Stimulated activated CD4-positive, alpha-beta T cell treated with anti-CD3 and anti-CD28 coated beads, Interleukin-12 subunit alpha, Interleukin-12 subunit beta, amount 100 ng/mL, for 24 hours (primary cell): ENCODE measurements at places on chromosomes 13 and 19.

GRCh38 chr19:52959613-52960295 is 2.9 kb downstream of the ZNF816 start:
- DNase-seq = no peak

DNA sequence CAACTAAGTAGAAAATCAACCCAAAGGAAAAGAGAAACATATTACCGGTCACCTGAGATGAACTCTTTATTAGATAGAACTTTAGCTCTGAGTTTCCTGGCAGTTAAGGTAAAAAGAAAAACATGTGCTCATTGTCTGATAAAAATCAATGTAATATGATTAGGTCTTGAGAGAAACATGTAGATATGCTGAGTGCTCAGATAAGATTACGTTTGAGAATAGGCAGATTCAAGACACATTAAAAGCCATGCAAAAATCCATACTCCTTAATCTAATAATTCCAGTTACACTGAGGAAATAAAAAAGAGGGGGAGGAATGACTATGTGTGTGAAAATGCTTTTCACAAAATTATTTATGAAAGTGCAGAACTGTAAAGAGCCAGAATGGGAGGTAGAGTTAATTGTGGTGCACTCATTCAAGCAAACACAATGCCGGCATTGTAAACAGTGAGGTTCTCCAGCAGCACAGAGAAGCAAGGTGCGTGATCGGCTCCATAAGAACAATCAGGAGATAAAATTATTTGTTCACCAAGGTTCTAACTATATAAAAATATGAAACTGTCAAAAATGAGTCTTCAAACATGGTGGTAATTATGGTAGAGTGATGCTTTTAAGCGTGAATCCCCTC is 88.8 kb downstream of the MBNL2 start:
- no peak for DNase-seq

GRCh38 chr13:107124129-107124718 is 556.3 kb upstream of the ARGLU1 start:
- DNase-seq = no peak

- DNase-seq = no peak
Observed at GRCh38 chr13:111043575-111043982, 71.5 kb upstream of the ARHGEF7 start.

GRCh38 chr13:110645750-110646149 is 30.4 kb downstream of the NAXD start:
- DNase-seq = no peak

GRCh38 chr19:50837300-50837699 is 3.9 kb upstream of the KLK15 start:
- DNase-seq = no peak

DNA sequence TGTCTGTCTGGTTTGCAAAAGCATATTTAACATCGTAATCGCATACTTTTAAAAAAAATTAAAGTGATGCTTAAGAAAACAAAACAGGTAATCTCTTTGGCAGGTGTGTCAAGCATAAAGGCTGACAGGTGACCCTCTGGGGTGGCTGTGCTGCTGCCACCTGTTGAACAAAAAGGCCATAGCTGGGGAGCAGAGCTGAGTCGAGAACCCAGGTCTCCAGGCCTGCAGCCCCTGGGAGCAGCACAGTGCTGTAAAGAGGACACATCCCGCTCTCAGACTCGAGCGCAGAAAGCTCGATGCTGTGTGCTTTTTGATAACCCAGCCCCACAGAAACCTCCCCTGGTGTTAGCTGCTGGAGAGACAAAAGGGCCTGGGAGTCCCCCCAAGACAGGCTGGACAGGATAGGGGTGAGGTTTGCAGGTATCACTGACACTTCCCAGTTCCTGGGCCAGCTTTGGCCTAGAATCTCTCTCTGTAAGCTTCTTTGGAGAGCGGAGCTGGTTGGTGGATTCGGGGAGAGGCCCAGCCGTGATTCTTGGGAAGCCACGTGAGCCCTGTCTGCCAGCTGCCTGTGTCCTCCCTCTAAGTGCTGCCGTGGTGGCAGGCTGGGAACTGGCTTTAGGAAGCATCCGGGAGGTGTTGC is 66.9 kb downstream of the C13orf42 start:
- DNase-seq = no peak

DNA sequence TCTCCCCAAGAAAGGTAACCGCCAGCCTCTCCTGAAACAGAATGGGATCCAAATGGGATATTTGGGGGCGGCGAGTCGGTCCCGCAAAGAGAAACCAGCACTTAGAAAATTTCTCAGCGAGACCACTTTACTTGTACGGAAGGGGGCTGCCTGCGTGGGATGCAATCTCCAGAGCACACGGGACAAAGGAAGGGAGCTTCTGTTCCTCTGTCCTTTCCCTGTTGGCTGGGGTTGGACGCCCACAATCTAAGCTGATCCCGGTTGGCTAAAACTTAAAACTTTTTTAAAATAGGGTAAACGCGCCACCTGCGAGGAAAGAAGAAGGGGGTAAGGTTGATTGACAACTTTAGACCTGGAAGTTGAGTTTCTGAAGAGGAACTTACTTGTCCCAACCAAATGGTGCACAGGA is 826 bp upstream of the BSG start:
- no peak for DNase-seq

- no peak for DNase-seq
Observed at GRCh38 chr13:22287343-22287920, 616.6 kb downstream of the FGF9 start.

GRCh38 chr19:34523408-34523807 is 41.9 kb downstream of the WTIP start:
- DNase-seq = no peak

DNA sequence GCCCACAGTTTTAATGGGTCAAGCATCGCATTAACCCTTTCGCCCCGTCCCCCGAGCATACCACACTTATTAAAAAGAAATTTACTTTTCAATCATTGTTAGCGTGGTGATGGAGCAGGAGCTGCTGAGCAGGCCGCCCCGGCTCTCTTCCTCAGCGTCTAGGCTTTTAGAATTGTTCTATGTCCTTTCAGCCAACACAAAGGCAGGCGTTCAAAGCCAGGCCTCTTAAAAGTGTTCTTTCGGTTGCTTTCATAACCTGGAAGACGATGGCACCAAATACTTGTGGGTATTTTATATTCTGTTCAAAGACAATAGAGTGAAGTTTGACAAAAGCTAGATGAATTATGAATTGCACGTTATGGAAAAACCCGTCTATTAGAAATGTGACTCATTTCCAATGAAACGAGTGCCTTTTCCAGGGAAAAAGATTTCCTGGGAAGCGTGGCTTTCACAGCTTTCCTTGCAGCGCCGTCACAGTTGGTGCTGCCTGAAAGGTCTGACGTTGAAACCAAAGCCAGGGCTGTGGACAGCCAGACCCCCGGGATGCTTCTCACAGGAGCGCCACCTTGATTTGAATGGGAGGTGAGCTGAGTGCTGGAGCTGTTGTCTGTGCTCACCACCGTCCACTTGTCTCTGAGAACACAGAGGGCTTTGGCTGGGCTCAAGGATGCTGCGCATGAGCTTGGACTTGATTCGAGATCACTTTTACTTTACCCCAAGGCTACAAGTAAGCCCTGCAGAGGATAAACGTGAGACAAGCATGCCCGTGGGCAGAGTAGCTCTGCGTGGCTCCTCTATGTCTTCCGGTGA is 78.8 kb downstream of the SOX1 start:
- DNase-seq = no peak

- peak; percentile 77 for DNase-seq
Observed at GRCh38 chr19:1079566-1080111, 12.7 kb downstream of the ARHGAP45 start.

DNA sequence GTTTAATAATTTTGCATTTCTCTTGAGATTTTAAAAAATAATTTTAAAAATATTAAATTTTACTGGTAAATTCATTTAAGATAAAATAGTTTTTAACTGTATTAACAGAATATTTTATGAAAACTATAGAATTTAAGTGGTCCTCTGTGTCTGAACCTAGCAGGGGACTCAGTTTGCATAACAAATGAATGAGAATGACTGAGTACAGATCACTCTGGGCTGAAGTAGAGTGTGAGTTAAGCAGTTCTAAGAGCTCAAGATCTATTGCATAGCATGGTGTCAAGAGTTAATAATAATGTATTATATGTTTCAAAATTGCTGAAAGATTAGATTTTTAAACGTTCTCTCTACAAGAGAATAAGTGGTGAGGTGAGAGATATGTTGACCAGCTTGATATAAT is 348.3 kb upstream of the SLITRK1 start:
- no peak for DNase-seq

- no peak for DNase-seq
Observed at GRCh38 chr13:40563350-40564125, 102.9 kb downstream of the FOXO1 start.

GRCh38 chr13:84430015-84430414 is 547.7 kb upstream of the SLITRK1 start:
- no peak for DNase-seq

GRCh38 chr13:98476106-98476505 is 100.8 kb downstream of the STK24 start:
- DNase-seq = no peak

DNA sequence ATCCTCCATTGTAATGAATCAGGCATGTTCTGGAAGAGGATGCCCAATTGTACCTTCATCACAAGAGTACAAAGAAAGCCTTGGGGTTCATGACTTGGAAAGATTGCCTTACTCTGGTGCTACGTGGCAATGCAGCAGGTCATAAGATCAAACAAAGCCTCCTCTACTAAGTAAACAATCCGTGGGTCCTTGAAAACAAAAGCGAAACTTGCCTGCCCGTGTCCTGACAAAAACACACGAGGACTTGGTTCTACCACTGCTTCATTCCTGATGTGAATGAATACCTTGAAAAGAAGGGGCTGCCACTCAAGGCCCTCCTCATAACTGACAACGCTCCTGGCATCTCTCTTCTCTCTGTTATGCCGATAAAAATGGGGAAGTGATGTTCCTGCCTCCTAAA is 18.9 kb downstream of the ZNF563 start:
- no peak for DNase-seq

GRCh38 chr13:75585153-75585552 is 35.6 kb downstream of the UCHL3 start:
- no peak for DNase-seq

DNA sequence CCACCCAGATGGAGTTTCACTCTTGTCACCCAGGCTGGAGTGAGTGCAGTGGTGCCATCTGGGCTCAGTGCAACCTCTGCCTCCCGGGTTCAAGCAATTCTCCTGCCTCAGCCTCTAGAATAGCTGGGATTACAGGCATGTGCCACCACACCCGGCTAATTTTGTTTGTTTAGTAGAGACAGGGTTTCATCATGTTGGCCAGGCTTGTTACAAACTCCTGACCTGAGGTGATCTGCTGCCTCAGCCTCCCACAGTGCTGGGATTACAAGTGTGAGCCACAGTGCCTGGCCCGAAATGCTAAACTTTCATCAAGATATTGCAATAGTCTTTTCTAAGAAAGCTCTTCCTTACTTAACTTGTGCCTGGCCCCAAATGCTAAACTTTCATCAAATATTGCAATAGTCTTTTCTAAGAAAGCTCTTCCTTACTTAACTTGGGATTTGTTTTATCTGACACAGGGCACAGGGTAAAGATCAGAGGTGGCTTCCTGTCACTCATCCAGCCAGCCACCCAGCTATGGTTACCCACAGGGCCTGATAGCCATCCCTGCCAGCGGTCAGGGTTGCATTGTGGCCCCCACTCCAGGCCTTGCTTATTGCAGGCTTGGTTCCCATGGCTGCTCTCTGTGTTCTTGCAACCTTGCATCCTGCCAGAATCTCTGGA is 352.3 kb upstream of the TMTC4 start:
- no peak for DNase-seq

- DNase-seq = no peak
Observed at GRCh38 chr13:48977973-48978372, 2.3 kb downstream of the FNDC3A start.

GRCh38 chr19:18438331-18439024 is 545 bp upstream of the ISYNA1 start:
- DNase-seq = no peak

GRCh38 chr19:41192574-41193429 is at the start of gene CYP2S1:
Gene CYP2S1, plus strand, starts transcription at chr19:41193219. Its CDS starts 46 bp downstream, at chr19:41193265.
- DNase-seq = no peak

- DNase-seq = no peak
Observed at GRCh38 chr19:40271706-40272105, 13.4 kb downstream of the AKT2 start.

- DNase-seq = no peak
Observed at GRCh38 chr13:49690133-49690994, 922 bp downstream of the EBPL start.

- DNase-seq = no peak
Observed at GRCh38 chr19:56193981-56194640, 3.5 kb downstream of the ZSCAN5B start.

GRCh38 chr13:113837560-113838355 is 26.1 kb downstream of the GAS6 start:
- DNase-seq = no peak

DNA sequence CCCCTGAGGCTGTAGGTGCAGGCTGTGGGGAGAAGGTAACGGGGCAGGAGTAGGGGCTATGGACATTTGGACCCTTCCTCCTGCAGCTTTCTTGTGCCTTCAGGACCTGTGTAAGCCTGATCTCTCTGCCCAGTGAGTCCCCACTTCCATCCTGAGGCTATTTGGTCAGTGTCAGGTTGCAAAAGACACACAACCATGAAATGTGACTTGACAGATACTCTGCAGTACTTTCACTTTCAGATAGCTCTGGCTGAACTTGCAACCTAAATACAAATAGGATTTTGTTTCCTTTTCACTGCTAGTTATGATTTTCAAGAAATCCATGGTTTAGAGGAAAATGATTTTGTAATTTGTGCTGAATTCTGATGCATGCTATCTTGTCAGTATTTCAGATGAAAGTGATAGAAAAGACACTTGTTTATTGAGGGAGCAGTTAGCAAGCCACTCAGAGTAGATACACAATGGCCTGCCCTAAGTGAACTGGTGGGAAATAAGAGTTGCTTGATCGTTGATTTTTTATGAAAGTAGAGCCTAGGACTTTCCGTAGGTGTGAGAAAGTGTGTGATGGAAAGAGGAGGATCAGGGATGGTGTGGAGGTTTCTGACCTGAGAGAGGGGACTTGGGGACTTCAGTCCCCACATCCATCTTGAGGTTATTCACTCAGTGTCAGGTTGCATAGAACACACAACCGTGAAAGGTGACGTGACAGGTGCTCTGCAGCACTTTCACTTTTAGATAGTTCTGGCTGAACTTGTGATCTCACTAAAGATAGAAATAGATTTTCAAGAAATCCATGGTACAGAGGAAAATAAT is 18.1 kb upstream of the EID2 start:
- DNase-seq = no peak

GRCh38 chr19:15264061-15264932 is 32.0 kb upstream of the EPHX3 start:
- DNase-seq = peak; percentile 72

DNA sequence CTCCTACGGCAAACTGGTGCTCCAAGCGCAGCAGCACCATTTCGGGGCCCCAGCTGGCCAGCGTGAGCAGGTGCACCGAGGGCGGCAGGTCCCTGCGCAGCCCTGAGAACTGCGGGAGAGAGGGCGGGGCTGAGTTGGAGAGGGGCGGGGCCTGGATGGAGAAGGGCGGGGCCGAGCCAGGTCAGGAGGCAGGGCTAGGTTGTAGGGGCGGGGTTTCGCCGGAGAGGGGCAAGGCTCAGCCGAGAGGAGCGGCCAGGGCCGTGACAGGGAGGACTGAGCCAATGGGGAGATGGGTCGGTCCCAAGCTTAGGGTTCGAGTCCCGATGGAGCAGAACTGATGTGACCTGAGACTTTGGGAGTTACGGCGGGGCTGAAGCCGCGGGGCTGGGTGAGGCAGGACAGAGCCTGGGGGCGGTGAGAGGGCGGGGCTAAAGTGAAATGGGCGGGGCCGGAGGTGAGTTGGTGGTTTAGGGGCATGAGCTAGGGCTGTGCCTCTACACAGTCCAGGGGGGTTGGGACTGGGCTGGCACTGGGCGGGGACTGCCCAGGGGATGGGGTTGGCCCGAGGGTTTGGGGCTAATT is 19.0 kb downstream of the MAN2B1 start:
- DNase-seq = no peak
